Activated T-helper 1 cell treated with anti-CD3 and anti-CD28 coated beads, Interleukin-2, amount 50 U/mL, for 16 hours (primary cell): ENCODE measurements at places on chromosomes 3 and 15.
A peak's percentile ranks its signal among the peaks of the same experiment; 100 is the strongest.

- no peak for DNase-seq
Measured at GRCh38 chr3:112390783-112391641, 58.1 kb downstream of the CD200 start.

GRCh38 chr3:167287308-167287707 lies 92.8 kb downstream of the ZBBX start:
- DNase-seq: no peak

- no peak for DNase-seq
Measured at GRCh38 chr3:77319711-77320110, 279.8 kb downstream of the ROBO2 start.

GRCh38 chr3:171846597-171846996 lies 3.4 kb downstream of the TMEM212 start:
- no peak for DNase-seq

GRCh38 chr15:33089878-33090757 lies 104.4 kb downstream of the FMN1 start:
- no peak for DNase-seq

- peak; percentile 45 for DNase-seq
Measured at GRCh38 chr3:43378066-43378935, 92.0 kb downstream of the SNRK start.

DNA sequence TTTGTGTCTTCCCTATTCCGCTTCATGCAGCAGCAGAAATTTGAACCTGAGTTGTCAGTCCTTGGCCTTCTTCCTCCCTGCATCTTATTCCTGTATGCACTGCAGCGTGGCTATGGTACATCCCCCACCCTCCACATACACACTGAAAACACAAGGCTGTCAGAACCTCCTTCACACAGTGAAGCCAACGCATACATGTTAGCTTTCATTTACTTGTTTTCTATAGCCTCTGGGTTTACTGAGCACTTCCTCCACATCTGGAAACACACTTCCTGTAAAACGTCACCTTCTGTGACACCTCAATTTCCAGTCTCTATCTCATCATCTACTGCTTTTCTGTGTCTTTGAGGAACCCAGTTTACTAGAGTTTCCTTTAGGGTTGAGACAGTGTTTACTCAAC lies 47.0 kb downstream of the SUSD5 start:
- DNase-seq: no peak

GRCh38 chr3:194879126-194879877 lies 193.6 kb downstream of the FAM43A start:
- no peak for DNase-seq
